CD4-positive, alpha-beta T cell treated with Interferon alpha-2 for 1 hour (primary cell): ENCODE measurements at places on chromosomes 16 and 17.

DNA sequence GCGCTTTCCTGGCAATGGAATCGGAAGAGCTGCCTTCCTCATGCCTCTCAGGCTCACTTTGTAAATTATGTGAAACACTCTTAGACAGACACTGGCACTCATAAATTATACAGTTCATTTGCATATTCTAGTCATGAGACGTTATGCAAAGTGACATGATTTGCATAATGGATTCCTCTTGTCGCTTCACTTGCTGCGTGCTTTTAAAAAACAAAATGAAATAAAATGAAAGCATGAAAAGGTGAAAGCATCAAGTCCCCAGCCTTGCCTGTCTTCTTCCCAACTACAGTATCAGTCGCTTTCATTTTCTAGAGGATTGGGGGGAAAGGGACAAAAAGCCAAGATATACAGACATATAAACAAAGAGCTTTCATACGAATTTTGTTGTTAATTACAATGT lies 252.8 kb upstream of the PMFBP1 start:
- no peak for DNase-seq

GRCh38 chr16:65534121-65534528 lies 412.3 kb upstream of the CDH11 start:
- no peak for DNase-seq

- DNase-seq = no peak
Observed at GRCh38 chr16:84885342-84885910, 65.6 kb downstream of the CRISPLD2 start.

GRCh38 chr16:86723689-86724088 lies 145.3 kb downstream of the FOXL1 start:
- DNase-seq = no peak

- no peak for DNase-seq
Observed at GRCh38 chr17:76545918-76546555, 6.2 kb downstream of the PRCD start.

DNA sequence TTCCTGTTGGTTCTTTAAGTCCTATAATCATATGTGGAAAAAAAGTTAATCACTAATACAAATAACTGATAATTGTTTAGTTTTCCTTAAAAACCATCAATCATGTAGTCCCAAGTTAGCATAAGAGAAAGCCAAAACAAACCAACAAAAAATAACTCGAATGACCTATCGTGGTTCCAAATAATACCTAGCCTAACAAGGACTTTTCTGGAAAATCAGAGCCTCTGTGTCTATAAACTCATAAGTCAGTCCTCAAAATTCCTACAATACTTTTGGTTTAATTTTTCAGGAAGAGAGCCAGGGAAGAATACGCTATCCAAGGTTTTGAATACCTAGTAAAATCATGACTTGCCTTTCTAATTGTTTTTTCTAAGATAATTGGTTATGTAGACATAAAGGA lies 975.3 kb upstream of the SOX9 start:
- DNase-seq = no peak

GRCh38 chr17:67865438-67865837 lies 40.1 kb downstream of the BPTF start:
- no peak for DNase-seq

DNA sequence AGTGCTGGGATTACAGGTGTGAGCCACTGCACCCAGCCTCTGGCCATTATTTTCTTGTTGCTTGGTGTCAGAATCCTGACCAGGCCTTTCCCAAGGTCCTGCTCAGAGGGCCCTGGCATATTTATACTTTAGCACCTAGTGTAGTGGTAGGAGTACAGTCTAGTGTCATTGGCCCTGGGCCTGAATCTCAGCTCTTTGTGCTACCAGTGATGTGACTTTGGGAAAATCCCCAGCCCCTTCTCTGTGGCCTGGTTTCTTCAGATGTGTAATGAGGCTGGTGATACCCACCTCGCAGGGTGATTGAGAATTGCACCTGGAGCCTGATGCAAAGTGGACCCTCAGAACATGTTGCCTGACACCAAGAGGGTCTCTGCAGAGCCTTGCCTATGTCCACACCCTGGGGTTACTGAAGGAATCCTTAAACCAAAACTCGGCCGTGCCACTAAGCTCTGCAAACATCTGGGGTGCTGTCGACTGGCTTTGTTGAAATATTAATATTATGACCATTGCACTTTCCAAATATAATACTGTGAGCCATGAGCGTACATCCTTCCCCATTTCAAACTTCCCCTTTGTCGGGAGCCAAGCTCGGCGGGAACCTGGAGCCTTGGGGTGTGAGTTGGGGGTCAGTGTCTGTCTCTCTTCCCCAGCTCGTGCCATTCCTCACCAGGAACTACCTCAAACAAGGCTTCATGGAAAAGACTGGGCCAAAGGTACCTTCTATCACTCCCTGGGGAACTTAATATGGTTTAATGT lies 18.0 kb upstream of the RNF135 start:
- no peak for DNase-seq

DNA sequence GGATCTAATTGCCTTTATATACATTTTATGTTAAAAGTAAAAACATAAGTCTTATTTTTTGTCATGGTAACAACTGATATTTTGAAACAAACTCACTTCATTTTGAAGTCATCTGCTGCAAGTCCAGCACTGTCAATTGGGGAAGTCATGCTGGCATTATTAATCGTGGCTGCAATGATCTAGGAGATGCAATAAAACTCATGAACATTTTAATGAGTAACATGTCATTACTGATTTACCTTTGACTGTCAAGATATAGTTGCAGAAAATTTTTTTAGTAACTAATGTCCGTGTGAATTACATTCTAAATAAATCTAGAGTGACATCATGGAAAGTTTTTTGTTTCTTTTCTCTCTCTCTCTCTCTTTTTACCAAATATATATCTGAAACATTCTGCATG lies 17.3 kb upstream of the KRT24 start:
- no peak for DNase-seq

GRCh38 chr16:84942786-84943185 lies 68.5 kb downstream of the ZDHHC7 start:
- DNase-seq = no peak

- no peak for DNase-seq
Observed at GRCh38 chr16:20610892-20611349, 34.8 kb upstream of the ACSM2B start.

- DNase-seq = peak; percentile 36
Observed at GRCh38 chr16:17258848-17259713, 211.7 kb downstream of the XYLT1 start.

GRCh38 chr17:80852476-80853015 lies 139.1 kb upstream of the CHMP6 start:
- DNase-seq = no peak

DNA sequence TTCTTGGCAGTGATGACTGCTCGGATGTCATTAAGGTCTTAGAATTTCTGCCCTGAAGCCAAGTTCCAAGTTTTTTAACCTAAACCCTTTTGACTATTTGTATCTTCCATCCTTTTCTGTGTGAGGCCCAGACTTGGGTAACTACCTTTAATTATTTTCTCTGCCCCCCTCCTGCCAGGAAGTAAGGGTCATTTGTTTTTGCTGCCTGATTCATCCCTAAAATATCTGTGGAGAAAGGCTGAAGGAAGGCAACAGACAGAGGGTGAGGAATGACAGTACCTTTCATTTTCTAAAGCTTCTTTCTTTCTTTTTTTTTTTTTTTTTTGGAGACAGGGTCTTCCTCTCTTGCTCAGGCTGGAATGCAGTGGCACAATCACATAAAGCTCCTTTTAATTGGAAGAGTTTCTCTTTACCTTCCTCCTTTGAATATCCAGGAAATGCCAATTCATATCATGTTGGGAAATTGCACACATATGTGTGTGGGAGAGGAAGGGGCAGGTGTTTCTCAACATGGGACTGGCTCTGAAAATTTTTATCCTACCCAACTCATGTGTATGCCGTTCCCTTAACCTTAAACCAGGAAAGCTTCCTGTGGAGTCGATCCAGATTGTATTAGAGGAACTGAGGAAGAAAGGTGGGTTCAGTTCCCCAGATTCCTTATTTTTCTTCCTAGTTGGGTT lies 957 bp downstream of the VPS25 start:
- DNase-seq = no peak

- no peak for DNase-seq
Observed at GRCh38 chr16:81908466-81909262, 102.6 kb downstream of the SDR42E1 start.

DNA sequence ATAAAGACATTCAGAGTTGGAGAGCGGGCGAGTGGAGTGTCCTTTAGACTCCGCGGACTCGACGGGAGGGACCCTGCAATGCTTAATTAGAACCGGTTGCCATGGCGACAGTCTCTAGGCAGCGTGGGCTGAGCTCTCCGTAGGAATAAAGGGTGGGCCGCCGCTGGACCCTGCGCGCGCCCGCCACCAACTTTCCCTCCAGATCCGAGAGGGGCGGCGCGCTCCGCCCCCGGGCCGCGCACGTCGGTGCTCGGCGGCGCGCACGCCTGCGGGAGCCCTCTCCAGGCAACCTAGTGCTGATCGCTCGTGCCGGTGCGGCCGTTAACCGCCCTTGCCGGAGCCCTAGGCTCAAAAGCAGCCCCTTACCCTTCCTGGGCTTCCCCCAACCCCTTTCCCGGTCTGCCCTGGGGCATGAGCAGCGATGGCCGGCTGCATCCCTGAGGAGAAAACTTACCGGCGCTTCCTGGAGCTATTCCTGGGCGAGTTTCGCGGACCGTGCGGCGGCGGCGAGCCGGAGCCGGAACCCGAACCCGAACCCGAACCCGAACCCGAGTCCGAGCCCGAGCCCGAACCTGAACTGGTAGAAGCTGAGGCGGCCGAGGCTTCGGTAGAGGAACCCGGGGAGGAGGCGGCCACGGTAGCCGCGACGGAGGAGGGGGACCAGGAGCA lies at the start of gene PPM1E:
Gene PPM1E, plus strand, starts transcription at position 278 of the 669 bp plus-strand sequence.
- DNase-seq = peak; percentile 31

- DNase-seq = no peak
Observed at GRCh38 chr16:89596957-89597649, 16.3 kb upstream of the DPEP1 start.

DNA sequence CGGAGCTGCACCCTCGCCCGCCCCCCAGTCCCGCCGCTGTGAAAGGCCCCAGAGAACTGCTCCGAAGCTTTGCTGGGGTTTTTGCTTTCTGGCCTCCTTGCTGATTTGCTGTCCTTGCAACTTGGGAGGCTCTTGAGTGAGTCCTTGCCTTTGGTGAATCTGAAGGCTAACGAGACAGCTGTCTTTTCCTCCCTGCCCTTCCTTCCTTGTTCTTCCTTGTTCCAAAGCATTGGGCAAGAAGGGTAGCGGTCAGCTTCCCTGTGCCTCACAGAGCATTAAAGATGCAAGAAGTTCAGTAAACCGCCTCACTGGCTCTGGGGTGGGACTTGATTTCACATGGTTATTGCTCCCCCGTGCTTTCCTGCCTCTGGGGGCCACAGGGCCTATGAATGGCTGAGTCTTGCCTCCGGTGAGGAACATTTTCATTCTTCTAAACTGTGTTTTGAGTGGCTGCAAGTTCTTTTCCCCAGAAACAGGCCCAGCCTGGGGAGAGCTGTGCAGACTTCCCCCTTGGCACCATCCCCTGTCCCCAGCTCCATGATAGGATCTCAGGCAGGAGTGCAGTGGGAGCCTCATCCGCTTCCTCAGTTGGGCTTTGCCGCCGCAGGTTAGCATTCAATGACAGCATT lies 1.4 kb downstream of the YPEL2 start:
- no peak for DNase-seq

DNA sequence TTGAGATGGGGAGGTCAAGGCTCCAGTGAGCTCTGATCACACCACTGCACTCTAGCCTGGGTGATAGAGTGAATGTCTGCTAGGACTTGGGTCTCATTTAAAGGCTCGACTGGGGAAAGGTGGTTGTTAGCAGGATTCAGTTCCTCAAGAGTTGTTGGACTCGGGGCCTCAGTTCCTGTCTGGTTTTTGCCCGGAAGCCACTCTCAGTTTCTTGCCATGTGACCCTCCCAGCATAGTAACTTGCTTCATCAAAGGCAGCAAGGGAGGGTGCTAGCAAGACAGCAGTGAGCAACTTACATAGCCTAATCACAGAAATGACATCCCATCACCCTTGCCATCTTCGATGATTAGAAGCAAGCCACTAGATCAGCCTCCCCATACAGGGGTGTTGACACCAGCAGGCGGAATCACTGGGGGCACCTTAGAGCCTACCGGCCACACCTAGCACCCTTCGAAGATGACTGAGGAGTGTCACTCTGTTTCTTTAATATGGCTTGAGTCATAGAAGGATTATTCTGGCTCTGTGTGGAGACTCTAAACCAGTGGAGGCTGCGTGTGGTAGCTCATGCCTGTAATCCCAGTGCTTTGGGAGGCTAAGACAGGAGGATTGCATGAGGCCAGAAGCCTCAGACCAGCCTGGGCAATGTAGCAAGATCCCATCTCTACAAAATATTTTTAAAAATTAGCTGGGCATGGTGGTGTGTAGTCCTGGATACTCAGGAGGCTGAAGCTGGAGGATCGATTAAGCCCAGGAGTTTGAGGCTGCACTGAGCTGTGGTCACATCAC lies 13.2 kb upstream of the SCNN1B start:
- no peak for DNase-seq

DNA sequence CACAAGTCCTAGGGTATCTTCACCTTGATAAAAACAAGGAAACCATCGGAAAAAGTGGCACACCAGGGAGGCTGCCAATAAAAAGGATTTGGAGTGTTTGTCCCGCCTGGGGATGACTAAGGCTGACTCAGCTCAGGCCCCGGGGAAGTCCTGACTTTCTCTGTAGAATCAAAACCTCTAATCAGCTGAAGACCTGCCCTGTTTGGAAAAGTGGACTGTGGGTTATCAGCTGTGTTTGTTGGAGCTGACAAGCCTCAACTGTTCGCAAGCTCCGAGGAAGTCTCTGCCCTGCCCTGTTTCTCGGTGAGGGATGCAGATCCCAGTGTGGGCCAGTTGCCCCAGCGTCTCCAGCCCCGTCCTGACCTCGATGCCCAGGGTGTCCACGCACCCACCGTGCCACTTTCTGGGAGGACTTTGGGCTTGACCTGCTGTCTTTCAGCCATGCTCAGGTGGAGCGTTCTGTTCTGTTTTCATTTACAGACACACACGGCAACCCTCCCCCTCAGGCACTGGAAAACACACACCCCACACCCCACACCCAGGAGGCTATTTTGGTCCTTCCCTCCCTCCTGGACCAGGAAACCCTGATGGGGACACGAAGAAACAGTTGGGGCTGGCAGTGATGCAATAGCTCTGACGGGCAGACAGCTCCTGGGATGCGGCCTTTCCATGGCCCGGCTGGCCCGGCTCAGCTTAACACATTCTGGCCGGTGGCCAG lies 27.6 kb upstream of the PITPNA start:
- DNase-seq = no peak

DNA sequence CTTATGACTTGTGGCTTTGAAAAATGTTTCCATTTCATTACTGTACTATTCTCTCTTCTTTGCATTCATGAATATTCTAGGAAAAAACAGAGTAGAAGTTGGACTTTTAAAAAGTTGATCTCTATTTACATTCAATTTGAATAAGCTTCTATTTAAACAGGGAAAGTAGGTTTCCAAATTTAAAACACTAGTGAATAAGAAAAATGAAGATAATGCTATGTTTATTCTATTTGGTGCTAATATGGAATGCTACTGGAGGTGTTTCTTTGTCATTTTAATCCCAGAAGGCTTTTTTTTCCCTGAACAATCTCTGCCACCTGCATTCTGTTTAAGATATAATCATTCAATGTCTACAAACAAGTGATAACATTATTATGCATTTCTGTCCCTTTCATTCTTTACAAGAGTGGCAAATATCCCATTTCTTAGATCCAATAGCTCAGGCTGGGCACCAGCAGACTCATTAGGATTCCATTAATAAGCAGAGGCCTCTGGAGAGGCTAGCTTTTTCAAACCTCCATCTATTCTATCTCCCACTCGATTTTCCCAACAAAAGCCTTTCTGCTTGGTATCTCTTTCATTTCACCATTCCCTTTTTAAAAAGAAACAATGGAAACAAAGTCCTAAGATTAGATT lies 1001.6 kb upstream of the CDH8 start:
- DNase-seq = no peak

GRCh38 chr16:86455116-86455515 lies 55.2 kb upstream of the FOXF1 start:
- DNase-seq = no peak
